Stimulated activated CD8-positive, alpha-beta memory T cell treated with anti-CD3 and anti-CD28 coated beads, Interleukin-7, amount 100 ng/mL, for 1 hour (primary cell): ENCODE measurements at places on chromosomes 3 and 15.

DNA sequence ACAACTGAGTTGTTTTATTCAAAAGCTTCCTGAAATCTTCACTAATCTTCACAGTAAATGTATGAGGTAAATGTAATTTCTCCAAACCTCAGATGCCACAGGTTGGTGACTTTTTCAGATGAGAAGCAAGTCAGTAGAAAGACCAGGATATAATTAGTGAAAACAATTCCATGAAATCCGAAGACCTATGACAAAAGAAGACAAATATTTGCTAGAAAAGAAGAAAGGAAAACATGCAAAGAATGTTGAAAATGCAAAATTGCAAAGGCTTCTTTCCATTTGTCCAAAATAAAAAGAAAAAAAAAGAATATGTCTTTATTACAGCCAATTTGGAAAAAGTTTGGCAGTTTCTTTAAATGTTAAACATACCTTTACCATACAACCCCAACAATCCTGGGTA, 88.3 kb upstream of the MYRIP start:
- DNase-seq, result no peak

GRCh38 chr3:32564195-32564594, 6.5 kb downstream of the DYNC1LI1 start:
- DNase-seq, result no peak

GRCh38 chr3:134709561-134710312, 58.9 kb upstream of the KY start:
- no peak for DNase-seq

DNA sequence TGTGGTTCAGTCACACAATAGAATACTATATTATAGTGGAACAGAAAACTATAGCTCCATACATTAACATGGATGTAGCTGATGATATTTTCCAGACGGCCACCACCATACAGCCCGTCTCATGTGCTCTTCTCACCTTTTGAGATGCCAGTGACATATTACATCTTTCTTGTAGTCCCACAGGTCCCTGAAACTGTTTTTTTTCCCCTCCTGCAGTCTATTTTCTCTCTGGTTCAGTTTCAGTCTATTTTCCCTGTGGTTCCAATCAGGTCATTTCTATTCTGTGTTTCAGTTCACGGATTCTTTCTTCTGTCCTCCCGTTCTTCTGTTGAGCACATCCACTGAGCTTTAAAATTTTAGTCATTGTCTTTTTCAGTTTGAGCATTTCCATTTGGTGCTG, 72.2 kb downstream of the PPCDC start:
- DNase-seq, result no peak

GRCh38 chr3:45546716-45547701, 47.5 kb upstream of the LIMD1 start:
- no peak for DNase-seq

GRCh38 chr15:93063262-93063671, 25.7 kb downstream of the RGMA start:
- no peak for DNase-seq

DNA sequence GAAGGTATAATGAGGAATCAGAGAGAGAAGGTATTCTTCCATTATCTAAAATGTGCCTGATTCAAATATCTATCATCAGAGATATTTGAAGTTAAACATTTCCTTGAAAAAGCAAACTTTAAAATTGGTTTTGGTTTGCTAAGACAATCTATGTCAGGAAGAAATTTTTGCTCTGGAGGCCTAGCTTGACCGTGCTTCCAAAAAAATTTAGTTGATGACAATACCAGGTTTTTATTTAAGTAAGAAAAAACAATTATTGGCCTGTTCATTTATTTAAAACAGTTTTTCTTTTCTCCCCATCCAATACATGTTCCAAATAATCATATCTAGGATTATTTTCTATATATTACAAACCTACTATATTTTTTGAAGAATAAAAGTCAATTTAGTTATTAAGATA, 75.3 kb downstream of the OTOL1 start:
- DNase-seq, result no peak

- no peak for DNase-seq
These were observed 53.7 kb upstream of the XCR1 start for GRCh38 chr3:46080969-46081345.

DNA sequence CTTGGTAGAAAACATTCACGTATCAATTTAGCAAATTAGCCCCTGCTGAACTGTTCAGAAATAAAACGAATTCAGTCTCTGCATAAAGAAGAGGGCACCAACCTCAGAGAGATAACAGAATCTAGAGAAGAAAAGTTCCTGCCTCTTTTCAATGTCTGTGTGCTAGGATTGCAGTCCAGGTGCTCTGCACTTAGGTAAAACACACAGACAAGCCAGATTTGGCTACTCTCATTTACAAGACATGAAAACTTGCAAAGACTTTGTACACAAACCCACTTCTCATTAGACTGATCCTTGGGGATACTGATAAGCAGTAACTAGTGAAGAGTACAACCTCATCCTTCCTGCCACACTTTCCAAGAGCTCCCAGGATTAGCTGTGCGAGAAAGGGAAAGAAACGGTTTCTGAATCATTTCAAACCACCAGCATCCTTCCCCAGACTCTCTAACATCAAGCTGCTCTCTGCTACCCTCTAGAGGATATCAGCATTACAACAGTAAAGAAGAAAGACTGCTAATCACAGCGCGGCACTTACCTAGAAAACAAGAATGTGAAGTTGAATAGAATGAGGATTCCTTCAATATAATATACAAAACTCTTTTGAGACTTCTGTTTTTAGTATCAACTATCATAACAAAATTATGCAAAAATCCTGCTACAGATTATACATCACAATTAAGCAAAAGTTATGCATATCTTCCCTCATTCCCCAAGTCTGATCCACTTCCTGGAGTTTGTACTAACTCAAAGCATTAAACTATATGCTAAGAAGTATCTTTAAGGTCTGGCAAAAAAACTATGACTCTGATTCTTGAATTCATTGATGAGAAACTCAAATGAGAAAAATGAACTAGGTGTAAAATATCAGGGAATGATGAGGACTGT, 306.4 kb downstream of the MAGI1 start:
- no peak for DNase-seq

GRCh38 chr3:195028877-195029606, 241.9 kb downstream of the XXYLT1 start:
- no peak for DNase-seq

DNA sequence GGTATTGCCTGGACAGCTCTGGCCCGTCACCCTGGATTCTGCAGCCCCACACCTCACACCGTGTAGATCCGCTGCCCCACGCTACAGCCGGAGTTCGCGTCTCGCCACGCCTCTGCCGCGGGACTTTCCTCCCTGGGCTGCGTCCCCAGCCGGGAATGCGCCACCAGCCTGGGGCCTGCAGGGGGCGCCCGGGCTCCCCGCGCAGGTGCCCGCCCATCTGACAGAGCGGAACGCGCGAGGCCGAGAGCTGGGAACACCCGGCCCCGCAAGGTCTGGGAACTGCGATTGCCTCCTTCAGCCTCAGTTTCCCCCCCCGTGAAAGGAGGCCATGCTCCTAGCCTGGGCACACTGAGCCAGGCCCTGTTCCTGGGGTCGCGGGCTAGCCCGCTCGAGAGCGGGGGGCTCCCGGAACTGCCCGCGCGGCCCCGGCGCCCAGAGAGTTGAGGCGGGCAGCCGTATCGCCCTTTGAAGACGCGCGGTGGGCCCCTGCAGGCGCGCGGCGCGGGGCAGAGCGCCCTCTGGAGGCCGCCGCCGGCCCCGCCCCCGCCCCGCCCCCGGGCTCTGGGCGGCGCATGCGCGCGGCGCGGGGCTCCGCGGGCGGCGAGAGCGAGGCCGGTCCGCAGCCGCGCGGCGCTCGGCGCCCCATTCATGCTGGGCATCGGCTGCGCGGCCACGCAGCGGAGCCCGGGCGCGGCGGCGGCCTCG, at the start of gene PLXNA1:
Gene PLXNA1 (plus strand): TSS at position 645 of the 705 bp plus-strand sequence. CDS start 5,479 bp downstream, outside the sequence.
- DNase-seq, result peak; percentile 70

- no peak for DNase-seq
These were observed 489.1 kb upstream of the CFAP20DC start for GRCh38 chr3:59538753-59539432.

DNA sequence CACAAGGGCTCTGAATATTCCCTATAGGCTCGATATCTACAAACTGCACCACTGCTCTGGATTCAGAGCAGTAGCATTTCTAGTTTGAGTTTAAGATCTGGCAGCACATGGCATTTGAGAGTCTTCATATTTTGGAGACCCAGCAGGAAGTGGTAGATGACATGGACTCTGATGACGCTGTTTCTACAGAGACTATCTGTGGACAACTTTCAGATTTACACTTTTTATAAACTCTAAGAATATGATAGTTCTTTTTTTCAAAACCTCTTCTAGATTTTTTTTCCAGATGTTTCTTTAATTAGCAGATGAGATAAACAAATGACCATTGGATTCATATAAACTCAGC, 35.8 kb downstream of the ARMC8 start:
- no peak for DNase-seq

GRCh38 chr15:54109014-54109413, 130.8 kb downstream of the UNC13C start:
- DNase-seq, result no peak

DNA sequence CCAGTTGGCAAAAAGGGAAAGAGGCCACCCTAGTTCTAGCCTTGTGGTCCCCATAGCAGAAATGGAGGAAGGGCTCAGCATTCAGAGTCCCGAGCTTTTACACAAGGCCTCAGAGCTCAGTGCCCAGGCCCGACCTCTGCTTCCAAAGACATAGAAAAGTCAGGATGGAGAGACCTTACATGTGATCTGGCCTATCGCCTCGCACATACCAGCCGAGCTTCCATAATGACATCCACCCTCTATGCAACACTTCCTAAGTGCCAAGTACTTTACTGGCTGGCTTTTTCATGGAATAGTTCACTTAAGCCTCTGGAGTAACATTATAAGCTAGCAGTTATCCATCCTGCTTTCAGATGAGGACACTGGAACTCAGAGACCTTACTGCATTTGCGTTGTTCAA, 275.9 kb downstream of the FAM43A start:
- no peak for DNase-seq

- no peak for DNase-seq
These were observed 64.3 kb downstream of the OXSM start for GRCh38 chr3:25854214-25854613.

DNA sequence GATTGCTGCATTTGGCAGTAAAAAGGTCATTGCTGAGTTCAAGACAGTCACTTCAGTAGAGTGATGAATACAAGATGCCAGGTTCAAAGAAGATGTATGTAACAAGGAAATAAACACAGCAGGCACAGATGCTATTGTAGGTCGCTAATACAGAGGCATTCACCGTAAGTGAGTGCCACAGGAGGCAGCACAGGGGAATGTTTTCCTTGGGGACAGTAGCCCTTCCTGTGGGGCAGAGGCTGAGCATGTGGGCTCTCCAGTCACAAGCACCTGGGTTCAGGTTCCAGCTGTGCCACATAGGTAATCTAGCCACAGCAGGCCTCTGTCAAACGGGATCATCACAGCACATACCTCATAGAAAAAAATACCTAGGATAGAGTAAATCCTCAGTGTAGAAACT, 86.3 kb downstream of the RSL24D1 start:
- DNase-seq, result no peak

DNA sequence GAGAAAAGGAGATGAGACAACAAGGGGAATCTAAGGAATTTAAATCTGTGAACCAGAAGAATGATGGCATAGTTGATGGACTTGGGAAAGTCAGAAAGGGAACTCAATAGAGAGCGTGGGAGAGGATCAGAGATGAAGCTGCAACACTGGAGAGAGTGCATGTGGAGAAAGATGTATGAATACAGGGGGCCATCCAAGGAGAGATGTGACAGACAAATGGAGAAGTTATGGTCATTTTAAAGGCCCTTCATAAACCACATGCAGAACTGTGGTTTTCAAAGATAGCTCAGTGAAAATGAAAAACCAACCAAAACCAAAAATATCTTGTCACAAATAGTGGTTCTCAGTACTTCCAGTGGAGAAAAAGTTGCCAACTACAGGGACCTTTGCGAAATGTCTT, 265.2 kb downstream of the SUCLG2 start:
- DNase-seq, result no peak

DNA sequence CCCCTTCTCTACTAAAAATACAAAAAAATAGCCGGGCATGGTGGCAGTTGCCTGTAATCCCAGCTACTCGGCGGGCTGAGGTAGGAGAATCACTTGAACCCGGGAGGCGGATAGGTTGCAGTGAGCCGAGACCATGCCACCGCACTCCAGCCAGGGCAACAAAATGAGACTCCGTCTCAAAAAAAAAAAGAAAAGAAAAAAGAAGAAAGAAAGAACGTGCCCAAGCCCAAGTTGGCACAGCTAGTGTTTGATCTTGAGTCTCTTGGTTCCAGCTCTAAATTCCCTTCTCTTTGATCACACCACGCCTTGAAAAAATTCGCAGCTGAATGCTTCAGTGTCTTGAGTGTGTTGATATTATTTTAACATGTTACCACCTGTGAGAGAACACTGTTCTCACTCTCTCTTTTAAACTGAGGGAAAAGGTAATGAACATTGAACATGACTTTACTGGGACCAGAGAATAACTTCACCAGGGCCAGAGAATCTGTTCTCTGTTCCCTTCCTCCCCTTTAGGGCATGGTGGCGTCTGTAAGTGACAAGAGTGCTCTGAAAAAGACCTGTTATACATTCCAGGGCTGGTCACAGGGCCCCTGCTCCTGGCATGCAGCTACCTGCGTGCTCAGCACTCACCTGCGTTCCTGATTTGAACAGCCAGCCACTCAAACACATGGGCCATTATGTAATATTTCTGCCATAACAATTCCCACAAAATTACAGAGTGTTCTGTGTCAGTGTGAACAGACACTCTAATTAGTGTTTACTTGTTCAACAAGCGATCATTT, 19.0 kb downstream of the SLCO3A1 start:
- DNase-seq, result no peak

DNA sequence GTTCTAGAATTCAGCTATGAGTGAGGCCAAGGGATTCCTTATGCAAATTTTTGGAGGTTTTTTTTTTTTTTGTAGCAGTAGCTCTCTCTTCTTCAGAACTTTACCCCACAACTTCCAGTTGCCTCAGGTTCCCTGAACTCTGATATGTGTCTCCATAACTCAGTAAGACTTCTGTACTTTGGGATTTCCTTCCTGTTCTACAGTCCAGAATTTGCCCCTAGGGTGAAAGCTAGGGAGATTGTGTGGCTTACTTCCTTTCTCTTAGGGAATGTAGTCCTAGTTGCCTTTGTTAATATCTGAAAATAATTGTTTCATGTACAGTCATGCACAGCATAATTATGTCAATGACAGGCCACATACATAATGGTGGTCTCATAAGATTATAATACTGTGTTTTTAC, 30.8 kb downstream of the LRRC28 start:
- no peak for DNase-seq

- no peak for DNase-seq
These were observed 342.8 kb upstream of the IL12A start for GRCh38 chr3:159645874-159646273.

DNA sequence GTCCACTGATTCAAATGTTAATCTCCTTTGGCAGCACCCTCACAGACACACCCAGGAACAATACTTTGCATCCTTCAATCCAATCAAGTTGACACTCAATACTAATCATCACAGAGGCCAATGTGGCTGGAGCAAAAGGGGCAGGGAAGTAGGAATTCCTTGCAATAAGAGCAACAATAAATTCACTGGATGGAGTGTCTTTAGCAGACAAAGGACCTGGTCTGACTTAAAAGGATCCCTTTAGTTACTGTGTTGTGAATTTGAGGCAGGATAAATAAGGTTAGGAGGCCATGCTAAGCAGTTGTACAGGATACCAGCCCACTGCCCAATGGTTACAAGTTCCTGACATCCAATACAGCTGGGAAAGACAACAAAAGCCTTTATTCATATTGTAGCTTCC, 12.3 kb upstream of the GFM1 start:
- DNase-seq, result no peak

- no peak for DNase-seq
These were observed 151.5 kb upstream of the BHLHE40 start for GRCh38 chr3:4827767-4828166.

GRCh38 chr3:140013220-140013619, 78.2 kb downstream of the CLSTN2 start:
- no peak for DNase-seq
